NCI-H1436 treated with DMSO at 0.1 percent for 48 hours (cell line): ENCODE measurements at places on chromosomes 11 and 22.

DNA sequence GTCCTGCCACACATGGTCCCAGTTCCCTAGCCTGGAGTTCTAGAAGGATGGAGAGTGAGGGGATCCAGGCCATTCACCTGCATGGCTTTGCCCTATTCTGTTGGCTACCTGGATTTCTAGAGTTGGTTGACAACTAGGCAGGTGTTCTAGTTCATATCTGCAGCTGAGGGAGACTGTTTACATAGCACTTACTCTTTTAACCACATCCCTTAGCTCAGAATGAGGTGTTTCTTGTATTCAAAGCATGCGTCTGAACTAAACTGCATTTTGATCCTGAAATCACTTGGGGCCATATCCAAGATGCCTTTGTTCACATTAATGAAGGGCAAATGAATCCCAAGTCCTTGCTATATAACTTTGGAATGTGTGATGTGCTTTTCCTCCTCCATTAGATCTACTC, 60.9 kb downstream of the SYT13 start:
- no peak for DNase-seq

GRCh38 chr11:57615308-57615707, 17.8 kb downstream of the SERPING1 start:
- no peak for DNase-seq

DNA sequence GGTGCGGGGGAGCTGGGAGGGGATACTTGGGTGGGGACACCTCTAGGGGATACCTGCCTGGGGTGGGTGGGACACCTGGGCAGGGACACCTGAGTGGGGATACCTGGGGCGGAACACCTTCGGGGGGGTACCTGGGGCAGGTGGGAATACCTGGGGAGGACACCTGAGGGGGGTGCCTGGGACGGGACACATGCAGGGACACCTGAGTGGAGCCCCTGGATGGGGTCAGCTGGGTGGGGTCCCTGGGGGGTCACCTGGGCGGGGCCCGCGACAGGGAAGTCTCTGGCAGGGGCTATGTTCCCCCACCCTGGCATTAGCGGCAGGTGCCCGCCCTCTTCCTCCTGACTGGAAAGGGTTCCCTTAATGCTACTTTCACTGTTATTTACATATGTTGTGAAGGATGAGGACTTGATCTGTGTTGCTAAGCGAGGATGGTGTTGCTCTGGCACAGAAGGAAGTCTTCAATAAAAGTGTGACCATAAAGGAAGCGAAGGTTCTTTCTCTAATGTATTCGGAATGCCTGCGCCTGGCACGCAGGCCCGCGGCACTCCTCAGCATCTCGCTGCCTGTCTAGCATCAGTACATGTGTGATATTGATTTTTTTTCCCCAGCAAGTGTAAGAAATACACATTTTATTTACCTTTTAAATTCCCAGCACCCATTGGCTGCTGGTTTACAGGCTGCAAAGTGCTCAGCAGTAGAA, 801.7 kb downstream of the BRD1 start:
- no peak for DNase-seq

- DNase-seq: no peak
These were observed 17.8 kb upstream of the PATZ1 start for GRCh38 chr22:31363885-31364465.

GRCh38 chr11:111334532-111335502, 36.5 kb downstream of the POU2AF3 start:
- peak; percentile 47 for DNase-seq

DNA sequence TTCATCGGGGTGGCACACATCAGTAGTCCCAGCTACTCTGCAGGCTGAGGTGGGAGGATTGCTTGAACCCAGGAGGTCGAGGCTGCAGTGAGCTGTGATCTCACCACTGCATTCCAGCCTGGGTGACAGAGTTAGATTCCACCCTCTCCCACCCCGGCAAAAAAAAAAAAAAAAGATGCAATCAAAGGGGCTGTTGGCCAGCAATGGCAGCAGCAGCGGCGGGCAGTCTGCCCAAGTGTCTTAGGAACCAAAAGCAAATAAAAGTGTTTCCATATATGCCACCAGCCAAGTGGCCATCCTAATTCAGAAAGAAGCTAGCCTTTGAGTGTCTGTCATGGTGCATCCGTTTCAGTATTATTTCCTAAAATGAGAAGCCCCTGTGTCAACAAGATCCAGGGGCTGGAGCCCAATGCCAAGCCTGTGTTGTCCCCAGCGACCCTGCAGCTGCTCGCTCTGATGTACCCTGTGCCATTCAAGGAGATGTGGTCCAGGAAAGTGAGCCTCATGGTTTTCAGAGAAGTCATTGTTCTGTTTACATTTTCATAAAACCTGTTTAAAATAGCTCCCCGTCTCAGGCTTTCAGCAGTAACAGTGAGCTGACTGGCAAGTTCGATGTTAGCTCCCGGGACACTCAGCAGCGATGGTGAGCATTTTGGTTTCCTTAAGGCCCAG, 12.5 kb downstream of the CDPF1 start:
- no peak for DNase-seq

DNA sequence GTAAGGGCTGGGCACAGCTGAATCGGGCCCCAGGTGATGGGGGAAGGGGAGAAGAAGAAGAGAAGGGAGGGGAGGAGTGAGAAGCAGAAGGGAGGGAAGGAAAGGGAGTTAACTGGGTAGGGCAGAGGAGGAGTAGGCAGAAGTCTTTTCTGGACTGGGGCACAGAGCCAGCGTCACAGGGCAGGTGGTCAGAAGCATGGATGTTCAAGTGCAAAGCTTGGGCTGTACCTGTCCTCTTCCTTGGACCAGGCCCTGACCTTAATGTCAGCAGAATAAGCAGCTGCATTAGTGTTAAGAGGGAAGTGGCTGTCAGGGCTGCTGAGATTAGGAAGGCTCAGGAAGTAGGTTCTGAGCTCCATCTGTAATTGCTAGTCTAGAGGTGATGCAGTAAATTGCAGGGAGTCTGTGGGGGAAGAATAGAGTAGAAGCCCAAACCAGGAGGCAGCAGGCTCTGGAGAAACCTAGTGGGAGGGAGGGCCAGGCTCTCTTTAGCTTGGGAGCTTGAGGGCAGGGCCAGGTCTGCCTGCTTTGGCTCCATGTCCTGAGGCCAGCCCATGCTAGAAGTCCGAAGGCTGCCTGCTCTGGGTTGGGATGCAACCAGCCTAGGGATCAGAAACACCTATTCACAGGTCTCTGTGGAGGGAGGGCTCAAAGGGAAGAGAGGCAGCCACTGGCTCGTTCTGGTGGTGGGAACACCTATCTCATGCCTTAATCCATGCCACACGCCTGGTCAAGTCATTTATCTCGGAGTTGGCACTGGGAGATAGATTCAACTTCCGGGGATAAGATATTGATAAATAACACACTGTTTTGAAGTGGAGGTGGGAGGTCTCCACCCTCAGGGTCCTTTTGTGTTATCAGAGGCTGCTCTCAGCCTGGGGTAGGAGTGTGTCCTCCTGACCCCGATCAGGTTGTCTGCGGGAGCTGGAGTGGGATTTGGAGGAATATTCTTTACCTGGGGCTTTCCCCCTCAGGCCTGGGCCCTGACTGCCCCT, 1.7 kb upstream of the UCP3 start:
- no peak for DNase-seq

- no peak for DNase-seq
These were observed 4.7 kb upstream of the CRKL start for GRCh38 chr22:20912494-20912893.

DNA sequence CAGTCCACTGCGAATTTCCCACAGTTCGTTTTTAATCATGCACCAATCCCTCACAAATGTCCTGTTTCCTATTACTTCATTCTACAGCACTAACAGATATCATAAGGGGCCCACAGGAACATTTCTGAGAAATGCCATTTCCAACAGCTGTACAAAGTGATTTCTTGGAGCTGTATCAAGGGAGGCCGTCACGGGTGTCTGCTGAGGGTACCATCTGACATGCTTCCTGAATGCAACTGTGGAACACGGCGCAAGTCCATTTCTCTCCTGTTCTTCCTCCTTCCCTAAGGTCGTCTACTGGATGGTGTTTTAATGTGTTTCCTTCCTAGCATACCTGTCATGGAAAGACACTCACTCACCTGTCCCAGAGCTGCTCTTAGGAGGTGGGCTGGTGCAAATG, 320.7 kb downstream of the LARGE1 start:
- no peak for DNase-seq

DNA sequence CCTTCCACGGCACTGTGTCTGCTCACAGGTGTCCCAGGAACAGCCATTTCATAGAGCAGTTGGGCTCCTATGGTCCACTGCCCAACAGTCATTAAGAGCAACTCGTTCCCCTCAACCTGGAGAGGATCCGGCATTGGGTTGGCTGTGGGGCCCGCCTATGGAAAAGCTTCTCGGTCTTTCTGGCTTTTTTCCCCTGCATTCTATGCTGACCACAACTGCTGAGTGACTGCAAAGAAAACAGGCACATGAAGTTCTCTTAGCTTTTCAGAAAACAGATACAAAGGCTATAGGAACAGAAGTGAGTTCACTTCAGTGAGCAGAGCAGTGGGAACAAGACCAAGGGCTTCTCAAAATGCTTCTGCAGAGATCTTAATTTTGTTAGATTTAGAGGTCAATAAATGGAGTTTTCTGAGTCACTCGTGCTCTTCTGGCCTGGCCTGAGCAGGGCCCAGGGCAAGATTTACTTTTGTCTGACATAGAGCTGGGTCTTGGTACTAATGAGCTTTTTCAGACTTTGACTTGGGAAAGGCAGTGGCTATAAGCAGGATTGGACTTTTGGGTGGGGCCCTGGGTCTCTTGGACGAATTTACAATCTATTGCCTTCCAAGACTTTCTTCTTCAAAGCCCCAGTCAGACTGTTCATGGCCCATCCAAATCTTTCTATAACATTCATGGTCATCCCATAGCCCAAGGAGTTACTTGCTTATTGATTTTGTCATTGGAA, 13.6 kb upstream of the APOL5 start:
- DNase-seq: no peak

- no peak for DNase-seq
These were observed 90.3 kb upstream of the MTMR2 start for GRCh38 chr11:96014217-96014616.

- no peak for DNase-seq
These were observed 47.4 kb upstream of the CWF19L2 start for GRCh38 chr11:107504981-107505380.

- no peak for DNase-seq
These were observed 76.4 kb downstream of the MPPED1 start for GRCh38 chr22:43488031-43488866.

DNA sequence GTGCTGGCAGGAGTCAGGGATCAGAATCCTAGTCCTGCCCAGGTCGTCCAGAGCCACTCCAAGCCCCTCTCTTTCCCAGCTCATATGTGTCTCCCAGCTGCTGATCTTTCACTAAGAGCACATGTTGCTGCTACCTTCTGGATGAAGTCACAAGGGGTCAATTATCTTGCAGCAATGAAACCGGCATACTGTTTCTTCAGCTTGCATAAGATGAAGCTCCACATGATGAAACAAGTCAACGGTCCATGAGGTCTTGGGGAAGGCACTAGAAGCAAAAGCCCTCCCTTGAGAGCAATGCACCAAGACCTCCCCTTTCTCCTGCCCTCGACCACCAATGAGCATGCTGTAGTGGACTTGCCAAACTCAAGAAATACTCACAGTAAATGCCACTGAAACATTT, 148.9 kb downstream of the TENM4 start:
- no peak for DNase-seq

DNA sequence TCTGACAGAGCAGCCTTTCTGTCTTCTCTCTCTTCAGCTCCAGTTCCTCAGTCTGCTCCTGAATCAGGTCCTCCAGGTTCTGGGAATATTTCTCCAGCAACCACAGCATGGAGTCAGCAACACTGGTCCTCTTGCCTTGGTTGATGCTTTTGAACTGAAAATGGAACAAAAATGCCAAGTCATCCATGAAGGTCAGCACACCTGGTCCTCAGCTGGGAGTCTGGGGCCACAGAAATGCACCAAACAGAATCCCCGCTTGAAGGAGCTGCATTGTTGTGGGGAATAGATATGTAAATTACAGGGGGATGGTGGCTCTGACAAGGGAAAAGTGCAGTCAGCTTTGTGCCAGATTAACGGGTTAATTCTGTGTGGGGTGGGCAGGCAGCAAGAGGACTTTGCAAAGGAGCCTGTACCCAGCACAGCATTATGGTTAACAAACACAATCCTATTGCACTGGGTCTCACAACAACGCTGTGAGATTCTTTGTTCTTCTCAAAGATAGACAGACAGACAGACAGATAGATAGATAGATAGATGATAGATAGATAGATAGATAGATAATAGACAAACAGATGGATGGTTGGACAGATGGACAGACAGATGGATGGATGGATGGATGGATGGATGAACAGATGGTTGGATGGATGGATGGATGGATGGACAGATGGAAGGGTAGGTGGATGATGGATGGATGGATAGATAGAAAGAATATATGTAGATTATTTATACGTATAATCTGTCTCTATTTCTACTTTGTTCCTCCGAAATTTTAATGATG, 33.8 kb upstream of the LRRC32 start:
- DNase-seq: no peak

GRCh38 chr11:134761386-134761785, 349.3 kb upstream of the B3GAT1 start:
- DNase-seq: no peak

DNA sequence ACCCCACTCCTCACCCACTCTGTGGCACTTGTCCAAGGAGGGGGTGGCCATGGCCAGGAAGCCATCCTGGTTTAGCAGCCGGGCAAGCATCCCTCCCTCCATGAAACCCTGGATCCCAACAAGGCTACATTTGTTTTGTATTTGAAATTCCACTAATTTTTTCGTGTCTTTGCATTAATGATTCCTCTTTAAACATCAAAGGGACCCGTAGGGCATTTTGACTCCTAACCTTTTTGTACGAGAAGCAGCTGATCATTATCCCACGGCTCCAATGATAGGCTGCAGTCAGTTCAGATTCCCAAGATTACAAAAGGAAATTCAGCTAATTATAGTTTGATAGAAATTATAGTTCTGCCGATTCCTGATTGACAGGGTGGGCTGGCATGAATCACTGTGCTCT, 10.7 kb downstream of the MYEOV start:
- DNase-seq: no peak

DNA sequence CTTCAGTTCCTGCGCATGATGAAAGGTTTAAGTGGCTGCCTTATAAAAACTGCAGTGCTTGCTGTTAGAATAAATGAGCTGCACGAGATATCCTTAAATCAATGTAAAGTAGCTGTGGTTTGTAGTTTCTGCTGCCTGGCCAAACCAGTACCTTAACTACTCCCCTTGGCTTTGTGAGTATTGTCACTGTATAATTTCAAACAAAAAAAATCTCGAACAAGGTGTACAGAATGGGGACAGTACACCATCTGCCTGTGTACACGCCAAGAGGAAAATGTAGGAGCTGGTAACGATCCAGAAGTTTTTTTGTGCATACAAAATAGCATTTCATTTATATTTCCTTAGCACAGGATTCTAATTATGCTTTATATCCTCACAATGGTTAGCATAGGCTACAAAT, 20.6 kb upstream of the NDUFC2 start:
- DNase-seq: no peak

- DNase-seq: no peak
These were observed 25.5 kb downstream of the SCGB1A1 start for GRCh38 chr11:62444236-62444833.
